Right lobe of liver (tissue), 6 donors: ENCODE measurements at places on chromosomes 16 and 17.

DNA sequence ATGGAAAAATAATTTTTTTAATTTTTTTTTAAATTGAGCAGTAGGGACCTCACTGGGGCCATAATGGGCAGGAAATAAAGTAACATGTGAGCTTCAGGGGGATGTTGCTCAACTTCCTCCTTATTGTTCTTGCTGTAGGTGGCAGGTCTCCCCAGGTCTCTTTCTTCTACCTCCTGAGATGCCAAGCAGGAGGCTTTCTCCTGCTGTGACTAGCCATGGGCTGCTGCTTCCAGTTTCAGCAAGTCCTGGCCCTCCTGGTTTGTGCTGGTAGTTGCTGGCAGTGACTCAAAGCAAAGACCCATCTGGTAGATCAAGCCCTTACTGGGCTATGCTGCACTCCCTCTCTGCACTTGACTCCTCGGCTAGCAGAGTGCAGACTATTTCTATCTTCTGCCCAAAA lies 2.3 kb downstream of the DPEP2NB start:
- no peak for DNase-seq

DNA sequence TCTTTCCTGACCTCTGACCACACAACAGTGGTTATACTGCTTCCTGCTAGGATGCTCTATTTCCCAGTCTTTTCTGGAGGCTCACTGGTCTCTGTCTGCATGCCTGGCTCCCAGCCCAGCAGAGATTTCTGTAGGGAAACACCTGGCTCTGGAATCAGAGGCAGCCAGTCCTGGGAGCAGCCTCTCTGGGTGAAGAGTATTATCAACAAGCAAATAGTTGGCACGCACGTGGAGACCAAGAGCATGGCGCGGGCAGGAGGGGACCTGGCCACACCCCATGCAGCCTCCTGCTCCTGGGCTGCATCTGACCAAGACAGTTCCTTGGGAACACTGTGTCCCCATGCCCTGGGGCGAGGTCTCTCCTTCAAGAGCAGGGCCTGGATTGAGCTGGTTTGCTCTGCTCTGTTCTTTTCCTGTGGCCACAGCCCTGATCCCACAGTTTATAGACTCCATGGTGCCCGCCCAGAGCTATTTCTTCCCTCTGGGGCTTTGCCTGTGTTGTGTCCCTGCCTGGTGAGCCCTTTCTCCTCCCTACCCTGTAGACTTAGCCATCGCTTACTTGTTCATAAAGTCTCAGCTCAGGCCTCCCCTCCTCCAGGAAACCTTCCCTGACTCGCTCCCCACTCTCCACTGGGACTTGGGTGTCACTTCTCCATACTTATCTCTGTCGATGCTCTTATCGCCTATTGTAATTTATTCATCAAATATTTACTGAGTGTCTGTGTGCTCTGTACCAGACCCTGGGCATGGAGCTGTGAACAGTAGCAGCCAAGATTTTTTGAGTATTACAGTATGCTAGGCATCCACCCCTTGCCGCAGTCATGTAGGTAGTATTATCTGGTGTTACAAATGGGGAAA lies 60.6 kb downstream of the SCNN1B start:
- DNase-seq, result no peak

DNA sequence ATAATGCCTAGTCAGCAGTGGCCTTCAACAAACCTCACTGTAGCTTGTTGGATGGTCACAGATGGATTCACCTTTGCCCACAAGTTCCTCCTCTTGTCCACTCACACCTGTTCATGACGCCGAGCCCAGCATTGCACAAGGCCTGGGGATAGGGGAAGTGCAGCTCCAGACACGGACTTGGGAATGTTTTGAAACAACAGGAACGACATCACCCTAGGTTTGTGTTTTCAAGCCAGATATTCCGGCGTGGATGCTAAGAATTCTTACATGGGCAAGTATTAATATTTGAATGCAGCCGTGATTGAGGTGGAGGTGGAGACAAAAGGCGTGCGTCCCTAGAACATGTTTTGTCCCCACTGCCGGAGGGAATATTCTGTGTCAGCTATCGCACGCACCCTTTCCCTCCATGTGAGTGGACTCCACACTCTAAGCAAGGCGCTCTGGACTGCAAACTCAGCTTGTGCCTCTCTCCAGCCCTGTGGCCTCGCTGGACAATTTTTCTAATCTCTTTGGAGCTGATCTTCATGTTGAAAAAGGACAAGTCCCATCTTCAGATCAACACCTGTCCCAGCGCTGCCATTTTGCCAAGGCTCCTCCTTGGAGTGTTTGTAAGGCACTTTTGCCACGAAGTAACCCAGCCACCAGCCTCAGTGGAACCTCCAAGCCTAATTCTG lies 2.0 kb upstream of the BANP start:
- peak; percentile 95 for DNase-seq

DNA sequence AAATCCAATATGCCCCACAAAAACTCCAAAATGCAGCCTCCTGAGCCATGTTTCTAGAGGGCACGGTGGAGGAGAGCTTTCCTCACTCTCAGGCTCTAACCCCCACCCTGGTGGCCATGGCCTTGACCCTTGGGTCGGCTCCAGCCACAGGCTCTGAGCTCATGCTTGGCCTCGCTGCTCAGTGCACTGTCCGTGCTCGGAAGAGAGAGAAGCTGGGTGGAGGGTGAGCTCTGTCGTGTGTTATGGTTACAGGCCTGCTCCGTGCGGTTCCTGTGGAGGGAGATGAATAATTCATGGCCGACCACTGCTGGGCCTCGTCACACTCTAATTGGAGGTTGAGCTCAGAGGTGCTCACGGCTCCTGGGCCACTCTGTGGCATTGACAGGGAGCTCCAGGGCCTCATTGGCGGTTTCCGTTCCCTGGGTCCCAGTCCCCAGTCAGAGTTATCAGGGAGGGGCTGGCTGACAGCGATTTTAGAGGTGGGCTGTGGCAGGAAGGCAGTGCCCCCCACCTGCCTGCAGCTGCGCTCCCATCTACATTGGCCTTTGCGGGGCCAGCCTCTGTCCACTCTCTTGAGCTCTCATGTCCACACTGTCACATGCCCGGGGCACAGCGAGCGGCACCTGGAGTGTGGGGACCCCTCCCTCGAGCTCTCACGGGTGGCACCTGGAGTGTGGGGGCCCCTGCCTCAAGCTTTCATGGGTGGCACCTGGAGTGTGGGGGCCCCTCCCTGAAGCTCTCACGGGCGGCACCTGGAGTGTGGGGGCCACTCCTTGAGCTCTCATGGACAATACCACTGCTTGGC lies 24.9 kb downstream of the ACSF3 start:
- DNase-seq, result no peak

- DNase-seq, result no peak
Measured at GRCh38 chr17:48878920-48879898, 13.4 kb upstream of the ATP5MC1 start.

DNA sequence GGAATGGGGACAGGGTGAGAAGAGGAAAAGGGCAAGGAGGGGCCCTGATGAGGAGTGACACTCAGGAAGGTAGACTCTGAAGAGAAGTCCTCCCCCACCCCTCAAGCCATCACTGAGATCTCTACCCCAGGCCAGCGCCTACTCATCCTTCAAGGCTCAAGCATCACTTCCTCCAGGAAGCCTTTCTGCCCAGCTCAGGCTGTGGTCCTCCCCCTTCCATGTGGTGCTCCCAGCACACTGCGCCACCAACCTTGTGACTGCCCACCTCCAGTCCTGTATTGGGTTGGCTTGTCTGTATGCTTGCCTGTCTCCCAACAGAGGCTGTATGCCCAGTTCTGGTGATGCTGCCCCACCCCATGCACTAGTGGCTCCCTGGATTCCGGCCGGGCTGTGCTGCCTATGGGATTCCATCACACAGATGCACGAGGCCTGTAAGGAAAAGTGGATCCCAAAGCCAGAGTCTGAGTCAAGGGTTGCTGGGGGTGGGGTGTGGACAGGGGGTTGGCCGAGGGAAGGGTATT lies 19.8 kb upstream of the ZFP90 start:
- DNase-seq, result no peak

- no peak for DNase-seq
Measured at GRCh38 chr16:9977333-9977897, 204.8 kb downstream of the GRIN2A start.

- no peak for DNase-seq
Measured at GRCh38 chr17:48528153-48528935, 2.5 kb downstream of the HOXB1 start.

DNA sequence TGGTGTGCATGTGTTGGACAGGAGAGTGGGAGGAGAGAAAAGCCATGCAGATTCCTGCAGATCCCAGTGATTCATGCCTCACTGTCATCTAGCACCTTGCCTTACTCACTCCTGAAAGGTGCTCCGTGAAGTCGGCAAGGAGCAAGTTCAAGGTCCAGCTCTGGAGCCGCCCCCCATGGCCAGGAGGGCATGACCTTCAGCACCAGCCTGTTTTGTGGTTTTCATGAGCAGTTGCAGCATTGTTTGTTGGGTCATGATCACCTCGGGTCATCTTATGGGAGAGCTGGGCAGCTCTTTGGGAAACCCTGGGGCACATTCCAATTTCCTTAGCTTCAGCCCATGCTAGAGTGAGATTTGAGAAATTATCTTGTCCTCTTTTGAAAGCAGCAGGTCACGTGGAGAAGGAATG lies 137.5 kb upstream of the IRX3 start:
- DNase-seq, result no peak

DNA sequence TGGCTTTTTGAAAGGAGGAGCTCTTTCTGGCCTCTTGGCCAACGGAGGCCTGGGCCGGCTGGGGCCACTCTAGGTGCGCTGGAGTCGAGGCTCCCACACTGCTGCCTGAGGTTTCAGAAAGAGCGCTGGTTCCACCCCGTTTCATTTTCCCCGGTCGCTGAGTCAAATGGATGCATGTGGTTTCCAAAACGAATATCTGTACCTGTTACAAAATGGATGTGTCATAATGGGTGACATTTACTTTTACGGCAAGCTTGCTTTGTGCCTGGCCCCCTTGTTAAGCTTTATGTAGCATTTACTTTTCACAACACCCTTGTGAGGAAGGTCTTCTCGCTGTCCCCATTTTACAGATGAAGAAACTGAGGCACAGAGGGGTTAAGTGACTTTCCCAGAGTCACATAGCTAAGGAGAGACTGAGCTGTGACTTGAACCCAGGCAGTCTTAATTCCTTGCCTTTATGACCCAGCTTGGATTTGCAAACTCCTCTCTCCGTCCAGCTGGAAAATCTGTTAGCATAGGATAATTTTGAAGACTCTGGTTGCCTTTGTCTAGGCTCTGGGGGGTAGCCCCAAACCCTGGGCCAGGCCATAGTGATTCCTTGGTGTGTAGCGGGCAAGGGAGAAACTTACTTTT lies 10.6 kb downstream of the KSR1 start:
- DNase-seq, result no peak

GRCh38 chr16:2857451-2858244 lies at the start of gene PRSS22:
Gene PRSS22, minus strand, starts transcription at chr16:2858170. Its CDS starts 66 bp downstream, at chr16:2858104.
- DNase-seq, result no peak

- DNase-seq, result no peak
Measured at GRCh38 chr16:80586476-80586875, 45.7 kb downstream of the DYNLRB2 start.

DNA sequence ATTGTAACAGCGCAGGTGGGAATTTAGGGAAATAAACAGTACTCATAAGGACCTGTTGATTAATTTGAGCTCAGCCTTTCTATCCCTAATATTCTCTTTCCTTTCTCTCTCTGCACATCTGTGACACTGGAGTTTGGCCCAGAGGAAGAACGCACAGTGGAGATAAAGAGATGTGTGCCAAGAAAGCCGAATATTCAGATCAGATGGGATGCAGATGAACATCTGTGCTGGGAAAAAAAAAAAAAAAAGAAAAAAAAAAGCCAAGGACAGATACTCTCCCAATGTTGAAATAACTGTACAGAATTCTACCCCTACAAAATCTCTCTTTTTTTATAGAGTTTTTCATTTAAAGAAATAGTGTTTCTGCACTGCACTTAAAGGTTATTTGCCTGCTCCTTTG lies 485.4 kb downstream of the KCNJ2 start:
- DNase-seq, result no peak

DNA sequence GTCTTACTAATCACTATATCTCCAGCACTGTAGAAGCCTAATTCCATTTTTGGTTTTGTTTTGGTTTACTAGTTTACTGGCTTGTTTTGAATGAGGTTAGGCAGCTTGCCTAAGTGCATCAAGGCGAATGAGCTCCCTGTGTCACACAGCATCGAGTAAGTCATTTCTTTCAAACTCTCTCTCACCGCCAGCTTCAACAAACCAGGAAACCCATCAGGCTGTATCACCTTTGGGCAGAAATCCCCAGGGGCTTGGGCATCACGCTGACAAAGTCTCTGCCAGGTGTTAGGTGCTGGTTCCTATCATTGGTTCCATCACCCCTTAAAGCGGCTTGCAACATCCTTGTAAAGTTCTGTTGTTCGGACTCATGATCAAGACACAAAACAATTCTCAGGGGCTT lies 226.6 kb downstream of the GRIN2A start:
- no peak for DNase-seq

- DNase-seq, result no peak
Measured at GRCh38 chr16:21167929-21168602, 9.6 kb downstream of the LDAF1 start.

DNA sequence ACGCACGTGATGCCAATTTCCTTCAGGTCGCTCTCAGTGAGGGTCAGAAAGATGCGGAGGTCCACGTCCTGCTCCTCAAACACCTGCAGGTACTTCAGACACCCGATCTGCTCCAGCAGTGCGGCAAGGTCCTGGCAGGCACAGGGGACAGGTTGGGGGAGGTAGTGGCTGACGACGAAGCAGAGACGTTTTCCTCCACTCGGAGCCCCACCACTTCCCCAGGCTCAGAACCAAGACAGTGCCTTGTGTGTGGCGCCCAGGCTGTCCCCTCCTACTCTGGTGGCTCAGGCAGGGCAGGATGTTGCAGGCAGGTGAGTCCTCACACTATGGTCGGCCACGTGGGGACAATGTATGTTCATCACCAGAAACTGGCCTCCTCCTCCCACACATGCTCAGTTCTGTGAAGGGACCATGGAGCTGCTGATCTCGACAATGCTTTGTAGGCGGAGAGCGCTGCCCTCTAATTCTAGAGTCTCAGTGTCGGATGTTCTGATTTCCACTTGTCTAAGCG lies 5.7 kb downstream of the NUDT16L1 start:
- no peak for DNase-seq

GRCh38 chr16:12672986-12673385 lies 130.7 kb downstream of the CPPED1 start:
- DNase-seq, result no peak

DNA sequence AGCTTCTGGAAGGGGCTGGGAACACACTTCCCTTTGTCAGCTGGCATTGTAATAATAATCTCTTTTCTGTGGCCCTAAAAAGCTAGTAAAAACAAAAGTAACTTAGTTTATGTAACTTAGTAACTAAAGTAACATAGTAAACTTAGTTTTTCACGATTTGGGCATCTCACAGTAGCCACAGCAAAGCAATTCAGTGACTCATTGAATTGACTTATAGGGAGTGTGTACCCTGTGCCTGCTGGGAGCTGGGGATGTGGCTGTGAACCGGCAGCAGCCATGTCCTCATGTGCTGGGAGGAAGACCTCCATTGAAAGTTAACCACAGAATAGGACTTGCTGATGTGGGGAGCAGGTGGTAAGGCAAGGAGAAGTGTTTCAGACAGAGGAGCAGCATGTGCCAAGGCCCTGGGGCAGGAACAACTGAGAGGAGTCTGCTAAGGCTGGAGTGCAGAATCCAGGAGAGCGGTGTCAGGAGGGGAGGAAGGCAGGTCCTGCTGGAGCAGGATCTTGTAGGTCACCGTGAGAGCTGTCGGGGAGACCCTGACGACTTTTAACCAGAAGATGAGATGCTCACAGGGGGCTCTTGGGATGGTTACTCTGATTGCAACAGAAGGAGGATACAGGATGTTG lies 112.8 kb downstream of the PLCG2 start:
- no peak for DNase-seq
